ENCODE measurements at places on chromosomes 5 and 9.

- no peak for DNase-seq
Measured at GRCh38 chr9:136695955-136696354, 8.7 kb upstream of the AGPAT2 start.

DNA sequence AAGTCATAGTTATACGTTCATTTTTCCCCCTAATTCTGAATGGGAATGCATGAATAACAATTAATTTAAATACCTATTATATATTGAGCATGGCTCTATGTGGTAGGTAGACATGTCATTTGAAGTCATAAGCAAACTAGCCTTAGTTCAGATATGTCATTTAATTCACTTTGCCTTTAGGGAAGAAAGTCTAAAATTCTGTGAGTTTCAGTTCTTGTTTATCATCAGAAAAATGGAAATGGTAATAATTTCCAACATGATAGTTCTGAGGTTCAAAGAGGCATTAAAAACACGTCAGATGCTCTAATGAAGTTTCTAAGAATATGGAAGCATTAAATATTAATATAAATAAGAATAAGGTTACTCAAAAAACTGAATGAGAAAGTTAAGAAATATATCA, 13.1 kb upstream of the ANXA1 start:
- no peak for DNase-seq

DNA sequence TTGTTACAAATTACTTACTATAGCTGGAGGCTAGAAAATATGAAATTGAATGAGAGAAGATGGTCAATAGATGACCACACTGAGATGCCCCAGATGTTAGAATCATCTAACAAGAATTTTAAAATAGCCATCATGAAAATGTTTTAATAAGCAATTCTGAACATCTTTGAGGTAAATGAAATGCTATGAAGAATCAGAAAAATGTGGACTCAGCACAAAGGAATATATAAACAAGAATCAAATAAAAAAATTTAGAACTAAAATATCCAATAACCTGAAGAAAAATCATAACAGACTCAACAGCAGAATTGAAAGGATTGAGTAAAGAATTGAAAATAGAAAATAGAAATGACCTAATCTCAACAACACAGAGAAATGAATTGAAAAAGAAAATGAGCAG, 248.5 kb downstream of the PRDM9 start:
- no peak for DNase-seq

- DNase-seq: no peak
Measured at GRCh38 chr5:84831701-84832100, 447.0 kb upstream of the EDIL3 start.

DNA sequence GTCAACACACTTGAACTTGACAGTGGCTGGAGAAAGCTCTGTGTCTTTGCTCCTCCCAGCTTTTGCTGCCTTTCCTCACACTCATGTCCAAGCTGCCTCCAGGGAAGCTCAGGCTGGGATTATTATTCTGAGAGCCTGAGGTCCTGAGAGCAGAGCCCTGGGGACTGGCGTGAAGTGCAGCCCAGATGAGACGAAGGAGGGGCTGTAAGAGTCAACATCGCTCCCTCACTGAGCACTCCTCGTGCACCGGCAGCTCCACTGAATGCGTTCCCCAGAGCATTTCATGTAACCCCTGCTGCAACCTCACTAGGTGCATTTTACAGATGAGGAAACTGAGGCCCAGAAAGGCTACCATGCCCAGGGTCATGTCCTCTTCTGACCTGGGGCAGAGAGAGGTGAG, 63.5 kb upstream of the PHYKPL start:
- peak; percentile 30 for DNase-seq

Data from right forelimb (tissue), 1 donor.